ENCODE measurements at places on chromosomes 2 and 18.

DNA sequence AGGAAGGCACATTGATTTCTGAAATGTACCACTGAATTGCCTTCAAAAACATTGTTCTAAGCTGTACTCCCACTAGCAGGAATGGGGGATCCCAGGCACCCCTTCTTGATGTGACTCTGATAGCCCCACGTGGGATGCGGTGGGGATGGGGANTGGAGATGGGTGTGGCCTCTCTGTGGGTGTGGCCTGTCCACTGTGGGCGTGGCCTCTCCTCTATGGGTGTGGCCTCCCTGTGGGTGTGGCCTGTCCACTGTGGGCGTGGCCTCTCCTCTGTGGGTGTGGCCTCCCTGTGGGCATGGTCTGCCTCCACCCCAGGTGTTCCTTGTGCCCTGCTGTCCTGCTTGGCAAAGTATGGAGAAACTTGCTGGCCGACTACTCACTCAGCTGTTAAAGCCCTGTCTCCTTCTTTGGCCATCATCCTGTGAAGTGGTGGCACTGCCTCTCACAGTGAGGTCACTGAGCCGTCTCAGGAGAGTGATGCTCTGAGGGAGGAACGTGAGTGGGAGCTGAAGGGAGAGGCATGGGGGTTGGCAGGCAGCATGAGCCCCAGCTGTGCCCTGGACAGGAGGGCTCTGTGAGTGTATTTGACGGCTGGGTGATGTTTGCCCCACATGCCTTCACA, 6.7 kb upstream of the PARD6G start:
- DNase-seq, result no peak

GRCh38 chr2:232512602-232513001, 7.6 kb upstream of the PRSS56 start:
- no peak for DNase-seq

DNA sequence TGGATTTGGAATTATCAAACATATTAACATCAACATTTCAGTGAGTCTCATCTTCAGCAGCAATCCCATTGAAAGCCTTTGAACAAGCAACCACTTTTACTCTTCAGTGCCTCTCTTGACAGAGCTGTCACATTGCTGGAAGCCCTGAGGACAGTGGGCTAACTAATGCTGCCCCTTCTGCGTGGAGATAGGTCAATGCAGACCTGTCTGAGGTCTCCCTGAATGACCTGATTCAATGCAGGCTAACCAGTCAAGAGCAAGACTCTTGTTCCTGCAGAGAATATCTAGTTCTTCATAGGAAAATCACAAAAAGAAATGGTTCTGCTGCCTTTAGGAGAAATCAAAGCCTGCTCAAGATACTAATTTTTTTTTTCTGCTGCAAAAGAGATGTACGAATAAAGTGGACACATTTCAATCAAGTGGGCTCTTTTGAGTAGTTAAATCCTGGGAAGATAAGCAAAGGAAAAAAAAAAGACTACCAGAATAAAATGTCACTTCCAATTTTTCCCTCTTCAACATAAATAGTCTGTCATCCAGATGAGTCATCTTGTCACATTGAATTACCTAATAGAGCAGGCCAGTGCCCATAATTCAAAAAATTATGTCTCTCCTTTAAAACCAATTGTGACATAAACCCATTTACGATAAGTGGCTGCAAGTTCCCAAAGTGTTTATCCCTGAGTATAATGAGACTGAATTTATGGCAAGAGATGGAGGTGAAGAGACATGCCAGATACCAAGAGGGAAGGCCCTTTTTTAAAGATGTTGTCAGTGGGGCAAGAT, 1269.0 kb upstream of the DDX18 start:
- no peak for DNase-seq

GRCh38 chr2:104849101-104849500, 4.8 kb upstream of the POU3F3 start:
- no peak for DNase-seq

DNA sequence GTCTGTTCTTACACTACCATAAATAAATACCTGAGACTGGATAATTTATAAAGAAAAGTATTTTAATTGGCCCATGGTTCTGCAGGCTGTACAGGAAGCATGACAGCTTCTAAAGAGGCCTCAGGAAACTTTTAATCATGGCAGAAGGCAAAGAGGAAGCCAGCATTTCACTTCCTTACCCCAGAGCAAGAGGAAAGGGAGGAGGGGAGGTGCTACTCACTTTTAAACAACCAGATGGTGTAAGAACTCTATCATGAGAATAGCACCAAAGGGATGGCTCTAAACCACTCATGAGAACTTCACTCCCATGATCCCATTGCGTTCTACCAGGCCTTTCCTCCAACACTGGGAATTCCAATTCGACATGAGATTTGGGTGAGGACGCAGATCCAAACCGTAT, 344.4 kb upstream of the SLC39A10 start:
- DNase-seq, result no peak

GRCh38 chr2:1593371-1594122, 150.8 kb downstream of the PXDN start:
- peak; percentile 87 for DNase-seq

DNA sequence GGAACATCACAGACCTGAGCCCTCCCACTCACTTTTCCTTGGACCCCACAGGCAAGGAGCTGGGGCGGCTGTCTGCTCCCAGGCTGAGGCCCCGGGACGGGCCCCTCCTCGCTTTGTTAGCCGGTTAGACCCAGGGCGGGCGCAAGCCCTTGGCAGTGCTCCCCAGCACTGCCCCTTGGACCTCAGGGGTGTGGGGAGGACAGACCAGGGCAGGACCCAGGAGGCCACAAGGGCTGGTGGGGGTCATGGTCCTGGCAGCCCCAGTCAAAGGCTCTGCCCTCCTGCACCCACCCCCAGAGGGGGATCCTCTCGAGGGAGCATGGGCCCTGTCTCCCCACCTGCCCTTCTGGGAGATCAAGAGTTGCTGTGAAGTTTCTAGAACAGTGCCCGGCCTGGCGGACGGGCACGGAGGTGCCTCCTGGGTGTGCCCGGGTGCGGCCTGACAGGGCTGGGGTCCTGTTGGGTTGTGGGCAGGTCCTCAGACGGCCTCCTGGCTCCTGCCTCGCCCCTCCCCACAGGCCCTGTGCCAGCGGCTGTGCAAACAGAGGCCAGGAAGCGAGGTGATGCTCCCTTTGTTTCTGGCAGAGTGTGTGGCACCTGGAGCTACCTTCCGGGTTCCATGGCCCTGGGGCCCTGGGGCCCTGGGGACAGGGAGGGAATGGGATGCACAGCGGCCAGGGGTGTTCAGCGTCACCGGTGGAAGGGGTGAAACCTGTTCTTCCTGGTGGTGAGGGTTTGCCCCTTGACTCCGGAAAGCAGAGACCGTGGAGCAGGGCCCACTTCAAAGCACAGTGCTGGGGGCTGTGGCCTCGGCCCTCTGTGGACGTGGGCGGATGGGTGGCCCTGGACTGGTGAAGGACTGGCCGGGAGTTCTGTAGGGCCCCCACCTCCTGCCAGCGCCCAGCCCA, 2.9 kb upstream of the GAL3ST2 start:
- DNase-seq, result no peak

- DNase-seq, result peak; percentile 20
Measured at GRCh38 chr2:186195696-186196095, 290.4 kb upstream of the ZC3H15 start.

DNA sequence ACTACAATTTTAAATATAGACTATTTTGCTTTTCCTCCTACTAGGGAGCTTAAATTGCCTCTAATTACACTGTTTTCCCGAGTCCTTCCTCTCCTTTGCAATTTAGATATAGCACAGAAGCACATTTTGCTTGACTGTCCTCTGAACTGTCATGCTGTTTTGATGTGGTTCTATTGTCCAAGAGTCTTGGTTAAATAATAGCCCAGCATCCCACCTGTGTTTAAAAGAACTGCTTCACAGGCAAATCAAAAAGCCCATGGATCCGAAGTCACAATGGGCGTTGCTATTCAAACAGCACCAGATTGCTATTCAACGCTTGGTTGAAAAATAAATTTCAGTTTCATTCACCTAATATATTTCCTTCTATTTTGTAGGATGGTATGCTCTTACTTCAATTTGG, 22.3 kb upstream of the ACTR3 start:
- DNase-seq, result no peak

DNA sequence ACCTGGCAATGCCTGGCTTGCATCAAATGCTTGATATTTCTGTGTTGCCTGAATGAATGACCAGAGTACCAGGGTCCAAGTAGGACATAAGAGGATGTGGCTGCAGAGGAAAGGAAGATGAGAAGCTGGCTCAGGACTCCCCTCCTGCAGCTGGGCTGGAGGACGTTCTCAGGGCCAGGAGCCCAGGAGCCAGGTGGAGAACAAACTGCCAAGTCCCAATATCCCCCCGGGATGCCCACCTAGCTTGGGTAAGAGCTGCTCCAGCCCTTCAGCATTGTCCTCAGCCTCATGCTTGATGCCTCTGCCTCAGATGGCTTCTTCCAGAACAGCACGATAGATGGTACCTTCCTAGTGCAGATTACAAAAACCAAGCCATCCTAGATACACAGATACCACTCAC, 8.6 kb upstream of the ATP6V1B1 start:
- no peak for DNase-seq

- no peak for DNase-seq
Measured at GRCh38 chr2:219418155-219419011, at the start of gene DES. TSS of gene DES (plus strand) at chr2:219418377. CDS start at chr2:219418463, 86 bp downstream.

Data from fibroblast of skin of right quadriceps (primary cell).